LHCN-M2 (cell line): ENCODE measurements at places on chromosomes 5 and 9. TPM values are rescaled to one million over a fixed set of nuclear protein-coding genes. Genes with fewer than 3 reads are reported as not detected.
A peak's percentile ranks its signal among the peaks of the same experiment; 100 is the strongest.

Gene PCDHGA6
- total RNA-seq, result 0.77 and 0.98 TPM in 2 replicates

Gene GRIA1
- total RNA-seq, result 7.4 and 10.0 TPM in 2 replicates

Gene MYOZ3
- under 0.01 and 0.06 TPM in 2 replicates for total RNA-seq

Gene TLR4
- total RNA-seq, result 11.0 and 15.2 TPM in 2 replicates

Gene TMEM267
- total RNA-seq, result 13.7 and 21.1 TPM in 2 replicates

DNA sequence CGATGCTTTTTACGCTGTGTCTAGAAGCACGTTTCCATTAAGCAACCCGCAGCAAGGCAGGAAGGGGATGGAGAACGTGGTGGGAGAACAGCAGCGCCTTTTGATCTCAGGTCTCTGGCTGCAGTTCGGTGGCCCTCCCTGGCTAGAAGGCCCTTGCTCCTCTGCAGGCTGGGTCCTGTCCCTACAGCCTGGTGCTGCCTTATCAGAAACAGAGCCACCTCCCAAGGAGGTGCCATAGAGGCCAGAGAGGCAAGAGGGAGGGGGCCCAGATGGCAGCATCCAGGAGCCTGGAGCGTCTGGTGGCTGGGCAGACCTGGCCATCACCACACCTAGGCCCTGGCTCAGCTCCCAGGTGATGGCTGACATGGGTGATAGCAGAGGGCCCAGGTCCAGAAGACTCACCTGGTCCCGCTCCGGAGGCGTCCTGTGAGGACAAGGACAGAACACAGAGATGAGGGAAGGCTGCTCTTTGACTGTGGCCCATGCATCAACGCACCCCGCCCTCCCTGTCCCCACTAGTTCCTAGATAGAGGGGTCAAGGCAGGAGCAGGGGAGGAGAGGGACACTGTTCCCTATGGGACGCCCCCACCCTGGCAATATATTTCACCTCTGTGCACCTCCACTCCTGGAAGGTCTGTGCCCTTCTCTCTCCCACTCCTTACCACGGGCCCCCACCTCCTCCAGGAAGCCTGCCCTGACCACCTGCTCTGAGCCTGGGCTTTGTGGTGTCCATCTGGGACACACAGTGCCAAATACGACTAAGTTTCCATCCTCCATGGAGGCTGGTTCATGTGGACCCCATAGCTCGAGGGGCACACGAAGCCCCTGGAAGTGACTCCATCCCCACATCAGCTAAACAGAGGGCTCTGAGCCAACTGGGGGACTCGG, 41.6 kb upstream of the SARDH start:
- no peak for DNase-seq

GRCh38 chr5:17021602-17021932, 85.5 kb upstream of the MYO10 start:
- DNase-seq, result no peak

DNA sequence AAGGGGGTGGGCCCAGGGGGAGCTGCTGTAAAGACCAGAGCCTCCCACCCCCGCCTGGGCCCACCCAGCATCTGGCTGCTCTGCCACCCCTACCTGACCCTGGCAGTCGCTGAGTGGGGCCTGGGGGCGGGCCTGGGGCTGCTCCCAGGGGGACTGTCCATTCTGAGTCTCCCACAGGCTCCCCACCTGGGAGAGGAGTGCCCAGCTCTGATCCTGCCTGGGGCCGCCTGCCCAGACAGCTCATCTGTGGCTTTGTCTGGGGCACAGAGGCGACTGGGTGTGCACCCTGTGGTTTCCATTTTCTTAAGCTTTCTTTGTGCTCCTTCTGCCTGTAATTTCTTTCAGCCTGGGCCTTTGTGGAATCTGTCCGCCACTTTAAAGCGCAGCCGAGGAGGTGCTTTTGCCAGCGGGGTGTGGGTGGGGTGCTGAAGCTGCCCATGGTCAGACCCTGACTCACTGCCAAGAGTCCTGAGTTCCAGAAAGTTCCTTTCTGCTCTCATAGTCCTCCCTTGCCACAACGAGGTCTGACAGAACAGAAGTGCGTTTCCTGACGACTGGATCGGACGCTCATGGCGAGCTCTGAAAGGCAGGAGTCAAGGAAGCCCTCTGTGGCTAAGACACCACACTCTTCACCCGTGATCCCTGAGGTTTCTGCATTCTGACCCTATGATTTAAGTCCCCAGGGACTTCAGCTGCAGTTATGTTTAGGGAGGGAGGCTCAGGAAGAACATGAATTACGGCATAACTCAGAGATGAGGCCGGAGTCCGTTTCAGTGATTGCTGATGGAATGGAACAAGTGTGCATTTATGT, 225.0 kb downstream of the FANCC start:
- DNase-seq, result peak; percentile 98

- DNase-seq, result peak; percentile 57
Measured at GRCh38 chr5:65506961-65507360, 25.2 kb upstream of the ADAMTS6 start.

GRCh38 chr5:13276156-13276555, 668.3 kb downstream of the DNAH5 start:
- DNase-seq, result no peak

DNA sequence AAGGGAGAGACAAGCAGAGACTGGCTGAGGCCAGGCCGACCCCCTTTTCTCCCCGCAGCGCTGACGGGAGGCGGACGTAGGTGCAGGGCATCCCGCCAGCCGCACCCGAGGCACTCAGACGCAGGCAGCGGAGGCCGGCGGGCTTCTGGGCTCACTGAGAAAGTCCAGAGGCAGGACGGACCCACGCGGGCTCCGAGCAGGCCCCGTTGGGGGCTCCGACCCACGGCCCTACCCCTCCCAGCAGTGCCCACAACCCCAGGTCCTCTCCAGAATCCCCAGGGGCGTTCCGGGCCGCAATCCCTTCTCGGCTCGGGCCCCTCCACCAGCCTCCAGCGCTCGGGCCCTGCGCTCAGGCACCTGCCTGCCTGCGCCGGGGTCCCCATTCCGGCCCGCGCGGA, 543 bp downstream of the MTMR12 start:
- peak; percentile 55 for DNase-seq

- no peak for DNase-seq
Measured at GRCh38 chr5:61598126-61598525, 266.1 kb downstream of the ZSWIM6 start.

GRCh38 chr5:129173771-129174170, 79.2 kb downstream of the ISOC1 start:
- DNase-seq, result no peak

DNA sequence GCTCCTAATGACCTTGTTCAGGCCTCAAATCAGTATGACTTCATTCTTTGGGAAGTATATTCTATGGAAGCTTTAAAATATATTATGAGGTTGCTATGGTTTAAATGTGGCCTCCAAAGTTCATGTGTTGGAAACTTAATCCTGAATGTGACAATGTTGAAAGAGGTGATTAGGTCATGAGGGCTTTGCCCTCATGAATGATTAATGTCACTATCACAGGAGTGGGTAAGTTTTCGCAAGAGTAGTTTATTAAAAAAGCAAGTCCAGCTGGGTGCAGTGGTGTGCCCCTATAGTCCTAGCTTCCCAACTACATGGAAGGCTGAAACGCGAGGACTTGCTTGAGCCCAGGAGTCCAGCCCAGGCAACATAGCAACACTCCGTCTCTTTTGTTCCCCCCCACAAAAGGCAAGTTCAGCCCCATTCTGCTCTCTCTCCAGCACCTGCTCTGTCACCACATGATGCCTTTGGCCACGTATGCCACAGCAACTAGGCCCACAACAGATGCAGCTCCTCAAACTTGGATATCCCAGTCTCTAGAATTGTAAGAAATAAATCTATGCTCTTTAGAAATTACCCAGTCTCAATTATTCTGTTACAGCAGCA, 105.3 kb downstream of the SIL1 start:
- DNase-seq, result no peak

GRCh38 chr9:107489687-107490605, at the start of gene KLF4:
Gene KLF4 (minus strand): TSS chr9:107489769. CDS start chr9:107489172, 597 bp downstream.
- DNase-seq, result peak; percentile 92

GRCh38 chr9:16180546-16180945, 627.7 kb downstream of the CCDC171 start:
- DNase-seq, result peak; percentile 47

GRCh38 chr5:181039471-181039870, 595 bp upstream of the BTNL9 start:
- no peak for DNase-seq

DNA sequence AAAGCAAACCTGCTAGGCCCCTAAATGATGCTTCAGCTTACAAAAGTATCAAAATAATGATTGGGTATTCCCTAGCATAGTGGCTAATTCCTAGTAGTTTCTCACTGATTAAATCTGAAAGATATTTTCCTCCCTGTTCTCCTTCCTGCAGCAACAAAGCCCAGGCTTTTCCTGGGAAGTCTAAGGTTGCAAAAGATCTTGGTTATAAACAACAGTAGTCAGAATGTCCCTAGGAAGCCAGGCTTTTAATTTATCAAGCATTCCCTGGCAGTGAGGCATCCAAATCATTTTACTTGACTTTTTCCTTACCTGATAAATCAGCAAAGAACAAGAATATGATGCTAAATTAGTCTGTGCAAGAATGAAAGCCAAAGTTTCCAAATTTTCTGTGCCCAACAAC, 272.0 kb downstream of the PDE4D start:
- peak; percentile 36 for DNase-seq

DNA sequence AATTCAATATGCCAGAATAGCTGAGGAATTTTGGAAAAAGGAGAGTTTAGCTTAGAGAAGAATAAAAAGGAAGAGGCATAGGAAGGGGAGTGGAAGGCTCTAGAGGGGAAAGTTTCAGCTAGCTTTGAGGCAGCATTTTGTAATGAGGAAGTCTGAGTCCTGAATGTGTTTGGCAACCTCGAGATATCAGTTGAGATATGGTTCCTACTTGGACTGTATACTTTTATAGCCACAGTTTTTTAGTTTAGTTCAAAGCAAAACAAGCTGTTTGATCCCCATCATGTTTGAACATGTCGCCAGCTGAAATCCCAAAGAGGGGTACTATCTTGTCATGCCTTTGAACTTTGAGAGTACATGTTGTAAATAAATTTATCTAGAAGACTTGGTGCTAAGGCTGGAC, 559.0 kb upstream of the FTMT start:
- DNase-seq, result no peak

DNA sequence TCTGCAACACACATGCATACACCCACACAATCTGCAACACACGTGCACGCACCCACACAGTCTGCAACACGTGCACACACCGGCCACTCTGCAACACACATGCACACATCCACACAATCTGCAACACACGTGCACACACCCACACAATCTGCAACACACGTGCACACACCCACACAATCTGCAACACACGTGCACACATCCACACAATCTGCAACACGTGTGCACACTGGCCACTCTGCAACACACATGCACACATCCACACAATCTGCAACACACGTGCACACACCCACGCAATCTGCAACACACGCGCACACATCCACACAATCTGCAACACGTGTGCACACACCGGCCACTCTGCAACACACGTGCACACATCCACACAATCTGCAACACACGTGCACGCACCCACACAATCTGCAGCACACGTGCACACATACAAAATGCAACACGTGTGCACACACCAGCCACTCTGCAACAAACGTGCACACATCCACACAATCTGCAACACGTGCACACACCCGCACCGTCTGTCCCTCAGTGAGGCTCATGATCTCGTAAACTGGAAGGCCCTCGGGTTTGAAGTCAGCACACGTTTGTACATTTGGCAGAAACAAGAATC, 18.4 kb downstream of the PLEKHG4B start:
- DNase-seq, result no peak

- no peak for DNase-seq
Measured at GRCh38 chr5:160151017-160151416, 31.8 kb upstream of the PWWP2A start.

- no peak for DNase-seq
Measured at GRCh38 chr5:155293605-155294178, 280.1 kb downstream of the KIF4B start.

- no peak for DNase-seq
Measured at GRCh38 chr5:170826117-170826516, 35.7 kb upstream of the RANBP17 start.

DNA sequence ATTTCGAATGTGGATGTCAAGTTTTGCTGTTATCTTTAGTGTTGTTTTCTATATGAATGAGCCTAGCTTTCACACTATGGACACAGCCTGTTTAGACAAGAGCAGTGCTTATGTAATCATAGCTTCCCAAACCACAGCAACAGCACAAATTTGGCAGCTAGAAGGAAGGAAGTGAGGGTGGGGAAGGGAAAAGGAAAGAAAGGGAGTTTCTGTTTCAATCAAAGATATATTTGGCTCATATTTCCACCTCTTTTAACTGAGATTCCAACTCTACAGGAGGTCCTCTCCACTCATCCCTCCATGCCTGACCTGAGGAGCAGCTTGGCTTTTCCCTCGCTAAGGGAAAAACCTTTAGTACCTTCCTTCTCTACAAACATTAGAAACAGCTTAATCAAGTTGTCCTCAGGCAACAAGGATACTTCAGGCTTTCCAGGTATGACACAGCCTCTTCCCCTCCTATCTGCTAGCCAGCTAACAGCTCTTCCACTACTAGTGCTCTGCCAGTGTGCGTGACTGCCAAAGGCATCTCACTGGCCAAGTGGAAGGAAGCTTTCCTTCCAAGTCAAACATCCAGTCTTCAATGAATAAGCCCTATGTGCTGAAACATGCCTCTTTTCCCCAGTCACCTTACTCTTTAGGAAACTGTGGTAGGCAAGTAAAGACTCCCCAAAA, 268.6 kb upstream of the PTGER4 start:
- DNase-seq, result peak; percentile 73

- DNase-seq, result no peak
Measured at GRCh38 chr5:17727098-17727497, 92.8 kb downstream of the TAF11L14 start.
